ENCODE measurements at places on chromosomes 16 and 17. TPM values are rescaled to one million over a fixed set of nuclear protein-coding genes. Genes with fewer than 3 reads are reported as not detected.
A peak's percentile ranks its signal among the peaks of the same experiment; 100 is the strongest.

Gene ACSM5
- 12.6 TPM for total RNA-seq

DNA sequence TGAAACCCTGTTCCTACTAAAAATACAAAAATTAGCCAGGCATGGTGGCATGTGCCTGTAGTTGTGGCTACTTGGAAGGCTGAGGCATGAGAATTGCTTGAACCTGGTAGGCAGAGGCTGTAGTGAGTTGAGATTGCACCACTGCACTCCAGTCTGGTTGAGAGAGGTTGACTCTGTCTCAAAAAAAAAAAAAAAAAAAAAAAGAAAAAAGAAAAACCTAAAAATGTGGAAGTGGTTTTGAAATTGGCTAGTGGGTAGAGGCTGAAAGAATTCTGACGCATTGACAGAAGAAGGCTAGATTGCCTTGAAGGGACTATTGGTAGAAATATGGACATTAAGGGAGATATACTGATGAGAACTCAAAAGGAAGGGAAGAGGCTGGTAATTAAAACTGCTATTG lies 33.6 kb upstream of the CPPED1 start:
- H3K4me3 ChIP-seq = no peak overlapping the region
- no peak for DNase-seq
- no peak overlapping the region for H3K27ac ChIP-seq
- no peaks in the 10 kb centered on the region for H3K4me1 ChIP-seq
- no peaks in the 10 kb centered on the region for H3K27me3 ChIP-seq

Gene TPSG1
- not detected for total RNA-seq

Gene NIP7
- 8.4 TPM for total RNA-seq

DNA sequence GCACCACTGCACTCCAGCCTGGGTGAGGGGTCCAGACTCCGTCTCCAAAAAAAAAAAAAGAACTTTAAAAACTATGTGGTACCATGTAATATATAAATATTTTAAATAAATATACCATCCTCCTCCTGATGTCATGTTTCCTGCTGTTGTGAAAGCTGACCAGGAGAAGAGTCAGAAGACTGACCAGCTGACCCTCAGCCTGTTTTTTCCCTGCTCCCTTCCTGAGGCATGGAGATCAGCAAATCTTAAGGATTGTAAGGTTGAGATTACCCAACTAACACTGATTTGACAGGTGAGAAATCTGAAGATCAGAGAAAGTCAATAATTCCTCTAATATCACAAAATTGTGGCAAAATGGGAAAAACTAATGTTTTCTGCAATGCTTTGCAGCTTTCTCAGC lies 18.1 kb downstream of the NCOR1 start:
- peaks cover 34% of the 10 kb centered on the region for H3K4me1 ChIP-seq
- H3K36me3 ChIP-seq = peaks cover 39% of the 10 kb centered on the region
- DNase-seq = no peak
- H3K4me3 ChIP-seq = no peak overlapping the region
- H3K27me3 ChIP-seq = no peaks in the 10 kb centered on the region
- H3K27ac ChIP-seq = no peak overlapping the region

Gene FBXO39
- not detected for total RNA-seq

- no peaks in the 10 kb centered on the region for H3K36me3 ChIP-seq
- DNase-seq = no peak
- no peaks in the 10 kb centered on the region for H3K27me3 ChIP-seq
- no peaks in the 10 kb centered on the region for H3K4me1 ChIP-seq
Measured at GRCh38 chr17:4566785-4567184, 6.4 kb upstream of the GGT6 start.

GRCh38 chr16:89290887-89291286 lies 73.4 kb downstream of the ZNF778 start:
- no peak overlapping the region for H3K27ac ChIP-seq
- DNase-seq = no peak
- no peaks in the 10 kb centered on the region for H3K27me3 ChIP-seq
- peaks cover 36% of the 10 kb centered on the region for H3K36me3 ChIP-seq
- H3K4me3 ChIP-seq = no peak overlapping the region

Gene SHISA6
- 0.32 TPM for total RNA-seq

GRCh38 chr17:77453613-77454241 lies 313.0 kb downstream of the SEC14L1 start:
- H3K4me1 ChIP-seq = peaks cover 71% of the 10 kb centered on the region
- H3K36me3 ChIP-seq = no peaks in the 10 kb centered on the region
- H3K27me3 ChIP-seq = no peaks in the 10 kb centered on the region
- peak overlapping the region; percentile 12 for H3K27ac ChIP-seq
- DNase-seq = no peak

Gene ARHGDIG
- total RNA-seq = 7.2 TPM

Gene CSH2
- not detected for total RNA-seq

GRCh38 chr16:79597277-79598062 lies 3.1 kb downstream of the MAF start:
- H3K36me3 ChIP-seq = no peaks in the 10 kb centered on the region
- H3K4me1 ChIP-seq = peaks cover 25% of the 10 kb centered on the region
- H3K27me3 ChIP-seq = no peaks in the 10 kb centered on the region
- H3K27ac ChIP-seq = no peak overlapping the region
- no peak for DNase-seq
- H3K4me3 ChIP-seq = peak overlapping the region; percentile 54

GRCh38 chr17:35541434-35541833 lies 4.0 kb upstream of the SLFN12L start:
- H3K27ac ChIP-seq = peak overlapping the region; percentile 60
- H3K4me1 ChIP-seq = peaks cover 17% of the 10 kb centered on the region
- H3K4me3 ChIP-seq = peak overlapping the region; percentile 42
- no peaks in the 10 kb centered on the region for H3K36me3 ChIP-seq

DNA sequence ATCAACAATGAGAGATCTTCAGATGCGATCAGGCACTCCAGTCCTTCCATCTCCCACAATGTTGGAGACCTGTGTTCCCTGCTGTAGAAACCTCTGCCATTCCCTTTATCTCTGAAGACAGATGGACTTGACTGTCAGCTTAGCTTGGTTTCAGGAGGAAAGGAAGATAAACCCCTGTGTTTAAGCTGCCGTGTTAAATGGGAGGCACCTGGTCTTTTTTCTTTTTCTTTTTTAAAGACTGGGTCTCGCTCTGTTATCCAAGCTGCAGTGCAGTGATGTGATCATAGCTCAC lies 63.1 kb downstream of the USP22 start:
- no peak overlapping the region for H3K4me3 ChIP-seq
- peaks cover 2% of the 10 kb centered on the region for H3K27me3 ChIP-seq
- DNase-seq = no peak
- H3K4me1 ChIP-seq = no peaks in the 10 kb centered on the region

DNA sequence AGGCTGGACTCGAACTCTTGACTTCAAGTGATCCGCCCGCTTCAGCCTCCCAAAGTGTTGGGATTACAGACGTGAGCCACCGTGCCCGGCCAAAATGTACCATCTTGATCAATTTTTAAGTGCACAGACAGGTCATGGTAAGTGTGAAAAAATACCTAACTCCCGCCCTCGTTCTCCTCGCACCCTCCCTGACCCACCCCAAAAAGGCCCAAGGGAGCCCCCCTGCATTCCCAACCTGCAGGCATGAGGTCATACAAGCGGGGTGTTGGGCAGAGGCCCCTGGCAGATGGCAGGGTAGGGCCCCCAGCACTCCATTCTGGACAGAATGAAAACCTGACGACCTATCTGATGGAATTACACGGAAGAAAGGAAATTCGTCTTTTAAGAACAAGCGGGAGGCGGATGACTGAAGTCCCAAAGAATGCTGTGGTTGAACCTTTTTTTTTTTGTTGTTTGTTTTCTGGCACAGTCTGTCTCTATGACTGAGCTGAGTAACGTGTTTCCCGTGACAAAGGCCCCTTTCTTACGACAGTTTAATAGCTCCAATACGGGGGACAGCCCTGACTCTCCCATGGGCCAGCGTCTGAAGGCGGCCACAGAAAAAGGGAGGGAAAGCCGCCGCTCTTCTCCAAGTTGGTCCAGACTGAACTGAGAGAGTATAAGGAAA lies 376.4 kb downstream of the SLC39A11 start:
- no peaks in the 10 kb centered on the region for H3K36me3 ChIP-seq
- H3K4me1 ChIP-seq = peaks cover 9% of the 10 kb centered on the region
- H3K27ac ChIP-seq = no peak overlapping the region
- no peaks in the 10 kb centered on the region for H3K27me3 ChIP-seq
- no peak overlapping the region for H3K4me3 ChIP-seq
- no peak for DNase-seq

Gene AATK
- 3.6 TPM for total RNA-seq

DNA sequence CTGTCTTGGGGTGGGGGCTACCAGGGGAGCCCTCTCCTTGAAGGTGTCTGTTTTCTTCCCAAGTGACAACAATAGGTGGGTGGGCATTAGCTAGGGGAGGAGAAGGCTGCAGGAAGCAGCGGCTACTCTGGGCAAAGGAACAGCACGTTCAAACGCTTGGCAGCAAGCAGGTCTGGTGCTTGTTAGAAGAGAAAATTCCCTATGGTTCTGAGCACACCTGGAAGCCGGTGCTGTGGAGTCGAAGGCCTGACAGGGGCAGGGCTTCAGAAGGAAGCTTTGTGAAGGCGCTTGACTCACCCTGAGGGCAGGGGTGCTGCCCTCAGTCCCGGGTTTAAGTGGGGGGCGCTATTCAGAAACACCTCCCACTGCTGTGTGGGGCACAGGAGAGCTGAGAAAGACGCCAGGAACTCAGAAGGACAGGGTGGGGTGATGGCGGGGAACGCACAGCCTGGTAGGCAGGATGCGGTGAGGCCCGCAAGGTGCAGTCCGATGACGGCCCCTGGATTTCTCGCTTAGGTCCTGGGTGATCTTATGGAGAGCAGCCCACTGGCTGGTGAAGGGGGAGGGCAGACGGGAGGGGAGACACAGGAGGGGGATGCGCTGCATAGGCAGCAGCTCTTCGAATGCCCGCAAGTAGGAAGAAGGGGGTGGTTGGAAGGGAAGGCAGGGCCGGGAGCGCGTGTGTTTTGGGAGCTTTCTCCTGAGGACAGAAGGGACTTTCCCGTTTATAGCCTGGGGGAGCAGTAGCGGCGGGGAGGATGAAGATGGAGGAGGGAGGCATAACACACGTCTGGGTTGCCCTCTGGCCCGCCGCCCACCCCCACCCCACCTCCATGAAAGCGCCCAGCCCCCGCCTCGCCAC lies 3.2 kb downstream of the GJD3 start:
- DNase-seq = no peak
- H3K27ac ChIP-seq = no peak overlapping the region
- no peaks in the 10 kb centered on the region for H3K4me1 ChIP-seq
- peaks cover under 1% of the 10 kb centered on the region for H3K36me3 ChIP-seq

GRCh38 chr17:79818026-79818758 lies 21.0 kb downstream of the CBX4 start:
- peaks cover 43% of the 10 kb centered on the region for H3K4me1 ChIP-seq
- no peak for DNase-seq
- no peaks in the 10 kb centered on the region for H3K36me3 ChIP-seq

Gene TP53TG3D
- total RNA-seq = not detected

Gene KRT14
- 0.23 TPM for total RNA-seq

DNA sequence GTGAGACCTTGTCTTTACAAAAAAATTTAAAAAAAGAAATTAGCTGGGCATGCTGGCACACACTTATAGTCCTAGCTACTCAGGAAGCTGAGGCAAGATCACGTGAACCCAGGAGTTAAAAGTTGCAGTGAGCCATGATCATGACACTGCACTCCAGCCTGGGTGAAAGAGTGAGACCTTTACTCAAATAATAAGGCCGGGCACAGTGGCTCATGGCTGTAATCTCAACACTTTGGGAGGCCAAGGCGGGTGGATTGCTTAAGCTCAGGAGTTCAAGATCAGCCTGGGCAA lies 11.5 kb upstream of the RIPOR1 start:
- H3K27ac ChIP-seq = no peak overlapping the region
- no peaks in the 10 kb centered on the region for H3K36me3 ChIP-seq
- H3K4me1 ChIP-seq = no peaks in the 10 kb centered on the region
- no peaks in the 10 kb centered on the region for H3K27me3 ChIP-seq

Gene C17orf78
- not detected for total RNA-seq

- H3K27me3 ChIP-seq = no peaks in the 10 kb centered on the region
- H3K4me1 ChIP-seq = peaks cover 9% of the 10 kb centered on the region
- H3K4me3 ChIP-seq = no peak overlapping the region
- no peaks in the 10 kb centered on the region for H3K36me3 ChIP-seq
- no peak for DNase-seq
- no peak overlapping the region for H3K27ac ChIP-seq
Measured at GRCh38 chr17:78307887-78308638, 51.8 kb downstream of the SOCS3 start.

- DNase-seq = no peak
- H3K36me3 ChIP-seq = no peaks in the 10 kb centered on the region
- H3K27me3 ChIP-seq = no peaks in the 10 kb centered on the region
- no peak overlapping the region for H3K27ac ChIP-seq
- no peaks in the 10 kb centered on the region for H3K4me1 ChIP-seq
Measured at GRCh38 chr17:48927978-48928745, 16.5 kb downstream of the SNF8 start.

Gene IL32
- total RNA-seq = 48.9 TPM

DNA sequence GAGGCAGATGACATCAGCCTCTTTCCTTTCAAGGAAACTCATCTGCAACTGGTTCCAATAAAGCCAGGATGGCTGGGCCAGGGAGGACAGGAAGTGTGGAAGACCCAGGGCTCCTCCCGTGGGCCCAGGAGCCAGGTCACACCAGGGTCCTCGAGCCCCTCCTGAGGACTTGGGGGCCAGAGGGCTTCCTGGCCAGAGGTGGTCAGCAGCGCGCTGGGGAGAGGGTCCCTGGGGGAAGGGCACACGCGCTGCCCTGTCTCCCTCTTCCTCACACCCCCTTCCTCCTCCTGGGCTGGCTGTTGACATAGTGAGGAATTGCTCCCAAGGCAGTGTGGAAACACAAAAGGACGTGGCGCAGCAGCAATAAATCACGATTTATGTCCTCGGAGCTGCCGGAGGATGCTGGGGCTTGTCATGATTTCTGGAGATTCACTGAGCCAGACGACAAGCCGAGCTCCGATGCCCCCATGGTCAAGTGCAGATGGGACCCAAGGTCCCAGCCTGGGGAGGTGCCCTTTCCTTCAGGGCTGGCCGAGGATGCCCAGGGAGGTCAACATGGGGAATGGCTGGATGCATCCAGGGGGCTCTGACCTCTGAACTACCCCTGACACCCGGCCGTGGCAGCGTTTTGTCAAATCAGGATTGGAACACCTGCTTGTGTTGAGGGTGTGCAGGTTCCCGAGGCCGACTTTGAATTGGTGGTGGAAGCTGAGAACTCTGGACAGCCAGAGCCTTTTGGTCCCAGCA lies 152.6 kb downstream of the IRF8 start:
- H3K4me1 ChIP-seq = no peaks in the 10 kb centered on the region
- peaks cover 27% of the 10 kb centered on the region for H3K27me3 ChIP-seq
- no peak overlapping the region for H3K4me3 ChIP-seq
- H3K36me3 ChIP-seq = no peaks in the 10 kb centered on the region

- H3K4me1 ChIP-seq = peaks cover 7% of the 10 kb centered on the region
- no peaks in the 10 kb centered on the region for H3K27me3 ChIP-seq
- H3K4me3 ChIP-seq = no peak overlapping the region
- peak overlapping the region; percentile 57 for H3K27ac ChIP-seq
- peaks cover 92% of the 10 kb centered on the region for H3K36me3 ChIP-seq
- no peak for DNase-seq
Measured at GRCh38 chr17:8542599-8543502, 87.7 kb downstream of the MYH10 start.

Gene GAS7
- total RNA-seq = 43.3 TPM

Gene NPTX1
- not detected for total RNA-seq

GRCh38 chr16:30902029-30902972 lies 5.9 kb downstream of the CTF1 start:
- H3K4me3 ChIP-seq = peak overlapping the region; percentile 29
- H3K36me3 ChIP-seq = no peaks in the 10 kb centered on the region
- peak; percentile 92 for DNase-seq
- H3K27ac ChIP-seq = peak overlapping the region; percentile 89
- peaks cover 35% of the 10 kb centered on the region for H3K4me1 ChIP-seq
- H3K27me3 ChIP-seq = no peaks in the 10 kb centered on the region

GRCh38 chr17:12064395-12064794 lies 43.7 kb downstream of the MAP2K4 start:
- DNase-seq = no peak
- no peak overlapping the region for H3K4me3 ChIP-seq
- H3K36me3 ChIP-seq = no peaks in the 10 kb centered on the region
- H3K27ac ChIP-seq = no peak overlapping the region

- no peaks in the 10 kb centered on the region for H3K36me3 ChIP-seq
- H3K27ac ChIP-seq = no peak within 1 kb of the TSS
- H3K27me3 ChIP-seq = peaks cover 15% of the 10 kb centered on the region
Measured at GRCh38 chr17:42180922-42181850, at the start of gene KCNH4. KCNH4 (minus strand) TSS chr17:42181142; CDS start chr17:42180945, 197 bp downstream.

Measured in heart left ventricle (tissue), 16 donors.